Right ventricle myocardium inferior (tissue), 1 donor: ENCODE measurements at places on chromosomes 6 and 20.

DNA sequence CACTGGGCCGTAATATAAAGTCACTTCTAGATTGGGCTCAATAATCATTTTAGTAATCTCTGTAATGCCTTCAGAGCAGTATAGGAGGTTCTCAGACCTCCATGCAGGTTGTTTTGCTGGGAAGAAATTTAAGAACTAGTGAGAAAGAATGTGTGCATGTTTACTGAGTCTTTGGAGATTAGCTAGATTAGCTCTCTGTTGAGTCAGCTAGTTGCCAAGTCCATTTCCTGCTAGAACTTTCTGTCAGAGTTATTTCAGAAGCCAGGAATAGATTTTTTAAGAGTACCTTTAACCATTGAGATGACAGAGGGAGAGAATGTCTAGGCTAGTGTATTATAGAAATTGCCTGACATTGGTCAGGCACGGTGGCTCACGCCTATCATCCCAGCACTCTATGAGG lies 33.3 kb downstream of the ORC3 start:
- no peak for DNase-seq

- no peak for DNase-seq
These were observed 98.8 kb downstream of the MYLK4 start for GRCh38 chr6:2651961-2652360.

DNA sequence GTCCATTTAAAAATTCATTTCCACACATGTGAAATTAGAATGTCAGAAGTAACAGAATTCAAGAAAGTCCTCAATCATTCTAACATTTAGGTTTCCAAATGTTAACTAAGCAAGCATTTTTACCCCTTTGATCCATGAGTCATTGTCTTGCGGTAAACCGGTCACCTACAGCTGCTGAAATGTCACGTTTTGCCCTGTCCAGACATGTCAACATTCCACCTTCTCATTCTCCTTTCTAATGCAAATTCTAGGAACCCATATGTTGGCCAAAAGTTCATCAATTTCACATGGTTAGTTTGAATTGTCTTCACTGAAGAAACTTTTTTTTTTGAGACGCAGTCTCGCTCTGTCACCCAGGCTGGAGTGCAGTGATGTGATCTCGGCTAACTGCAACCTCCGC lies 117.2 kb downstream of the IPCEF1 start:
- DNase-seq = no peak

GRCh38 chr6:106591111-106591825 lies 38.0 kb downstream of the RTN4IP1 start:
- no peak for DNase-seq

GRCh38 chr6:151387175-151387970 lies 4.0 kb downstream of the ZBTB2 start:
- no peak for DNase-seq

- DNase-seq = no peak
These were observed 266.4 kb downstream of the HAO1 start for GRCh38 chr20:7673841-7674240.

DNA sequence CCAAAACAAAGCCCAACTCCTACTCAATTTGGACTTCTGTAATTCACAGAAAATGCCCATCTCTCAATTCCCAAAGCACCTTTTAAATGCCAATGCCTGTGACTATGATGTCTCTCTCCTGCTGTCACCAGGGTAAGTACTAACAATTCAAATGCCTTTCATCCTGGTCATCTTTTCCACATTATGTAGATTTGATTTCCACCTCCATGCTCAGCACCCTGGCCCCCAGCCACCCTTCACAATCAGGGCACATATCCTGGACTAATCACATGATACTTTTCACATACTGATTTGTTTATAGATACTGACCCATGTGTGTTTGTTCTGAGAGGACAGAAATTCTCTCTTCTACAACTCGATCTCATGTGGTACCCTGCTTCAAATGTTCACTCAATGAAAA lies 236.3 kb downstream of the PTPRK start:
- no peak for DNase-seq

GRCh38 chr6:126307849-126308248 lies 32.1 kb upstream of the CENPW start:
- no peak for DNase-seq

DNA sequence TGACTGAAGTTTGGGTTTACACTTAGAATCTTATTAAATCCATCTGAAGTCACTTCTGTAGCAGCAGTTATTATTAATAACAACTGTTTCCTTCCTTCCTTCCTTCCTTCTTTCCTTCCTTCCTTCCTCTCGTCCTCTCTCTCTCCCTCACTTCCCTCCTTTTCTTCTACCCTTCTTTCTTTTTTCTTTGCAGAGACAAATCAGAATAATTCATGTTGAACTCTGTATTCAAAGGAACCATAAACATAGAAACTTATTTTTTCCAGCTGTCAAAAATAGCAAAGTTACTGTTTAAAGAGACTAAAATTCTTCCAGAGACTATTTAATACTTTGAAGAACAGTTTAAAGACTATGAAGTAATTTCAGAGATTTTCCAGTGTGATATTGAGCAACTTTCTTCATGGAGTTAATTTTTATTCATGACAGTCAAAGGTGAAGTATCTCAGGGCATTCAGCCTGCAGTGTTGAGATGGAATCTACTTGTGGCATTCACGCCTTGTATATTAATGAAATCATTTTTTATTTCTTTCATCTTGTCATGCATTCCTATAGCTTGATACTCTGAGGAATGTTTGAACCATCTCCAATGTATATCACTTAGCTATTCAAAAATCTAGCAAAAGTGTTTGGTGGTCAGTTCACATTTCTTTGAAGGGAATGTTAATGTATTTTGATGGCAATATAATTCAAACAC lies 109.7 kb downstream of the BCAS1 start:
- no peak for DNase-seq

DNA sequence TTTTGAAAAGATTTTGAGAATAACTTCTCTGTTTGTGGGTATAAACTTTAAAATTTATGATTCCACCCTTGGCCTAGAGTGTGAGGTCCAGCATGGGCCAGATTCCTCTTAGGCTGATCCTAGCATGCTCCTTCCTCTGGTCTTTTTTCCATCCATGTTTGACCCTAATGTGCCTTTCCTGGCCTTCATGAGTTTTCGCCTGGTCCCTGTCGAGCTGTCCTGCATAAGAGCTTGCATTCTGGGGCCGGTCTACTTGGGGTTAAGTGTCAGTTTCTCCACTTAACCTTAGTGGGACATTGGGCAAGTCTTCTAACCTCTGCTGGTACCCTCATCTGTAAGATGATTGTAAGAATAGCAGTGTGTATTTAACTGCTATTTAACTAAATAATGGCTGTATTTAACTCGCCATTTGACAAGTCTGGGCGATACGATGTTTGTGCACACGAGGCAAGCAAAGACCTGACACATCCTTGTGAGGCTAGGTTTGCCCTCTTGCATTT lies 40.7 kb upstream of the TAGAP start:
- DNase-seq = no peak

- no peak for DNase-seq
These were observed 50.6 kb downstream of the TRAF3IP2 start for GRCh38 chr6:111555036-111555435.

GRCh38 chr6:113669606-113670005 lies 187.5 kb upstream of the MARCKS start:
- no peak for DNase-seq

GRCh38 chr6:163962627-163963117 lies 548.2 kb downstream of the QKI start:
- peak; percentile 78 for DNase-seq

DNA sequence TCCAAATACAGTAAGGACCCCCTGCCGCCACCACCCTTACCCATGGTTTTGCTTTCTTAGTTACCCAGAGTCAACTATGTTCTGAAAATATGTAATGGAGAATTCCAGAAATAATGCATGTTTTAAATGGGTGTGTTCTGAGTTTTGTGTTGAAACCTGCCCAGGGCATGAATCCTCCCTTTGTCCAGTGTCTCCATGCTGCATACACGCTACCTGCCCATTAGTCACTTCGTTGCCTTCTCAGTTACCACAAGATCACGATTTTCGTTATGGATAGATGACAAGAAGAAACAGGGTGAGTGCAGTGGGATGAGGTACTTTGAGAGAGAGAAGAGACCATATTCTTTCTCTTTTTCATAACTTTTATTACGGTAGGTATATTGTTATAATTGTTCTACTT lies 10.6 kb downstream of the FARS2 start:
- no peak for DNase-seq

DNA sequence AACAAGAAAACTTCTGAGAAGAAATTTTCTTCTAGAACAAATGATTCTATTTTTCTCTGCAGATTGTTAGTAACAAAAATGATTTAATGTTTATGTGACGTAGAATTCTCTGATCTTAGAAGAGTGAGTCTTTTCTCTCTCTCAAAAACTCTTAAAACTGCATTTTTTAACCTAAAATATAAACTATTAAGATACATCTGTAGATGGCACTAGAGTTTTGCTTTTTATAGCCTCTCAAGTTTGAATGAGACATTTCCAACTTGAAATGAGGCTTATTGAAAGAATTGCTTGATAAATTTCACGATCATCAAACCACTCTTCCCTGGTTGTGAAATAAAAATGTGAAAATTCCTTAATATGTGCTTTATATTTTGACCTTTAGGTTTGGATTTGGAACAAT lies 53.8 kb downstream of the PHF3 start:
- no peak for DNase-seq

DNA sequence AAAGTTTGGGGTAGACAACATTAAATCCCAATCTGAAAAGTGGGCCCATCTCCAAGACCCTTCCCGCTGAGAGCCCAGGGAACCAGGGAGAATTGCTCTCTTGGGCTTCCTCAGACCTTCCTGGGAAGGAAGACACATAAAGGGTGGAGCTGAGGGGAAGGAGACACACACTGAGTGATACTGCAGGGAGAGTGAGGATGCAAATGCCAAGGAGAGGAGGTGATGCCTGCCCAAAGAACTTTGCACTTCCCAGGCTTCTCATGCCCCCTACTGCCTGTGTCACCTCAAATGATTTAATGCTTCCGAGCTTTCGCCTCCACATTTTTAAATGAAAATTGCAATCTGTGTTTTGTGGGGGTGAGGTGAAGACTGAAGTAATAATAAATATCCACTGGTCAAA lies 7.5 kb upstream of the BTN2A1 start:
- DNase-seq = no peak

- no peak for DNase-seq
These were observed 10.0 kb upstream of the DUSP22 start for GRCh38 chr6:282177-282866.

DNA sequence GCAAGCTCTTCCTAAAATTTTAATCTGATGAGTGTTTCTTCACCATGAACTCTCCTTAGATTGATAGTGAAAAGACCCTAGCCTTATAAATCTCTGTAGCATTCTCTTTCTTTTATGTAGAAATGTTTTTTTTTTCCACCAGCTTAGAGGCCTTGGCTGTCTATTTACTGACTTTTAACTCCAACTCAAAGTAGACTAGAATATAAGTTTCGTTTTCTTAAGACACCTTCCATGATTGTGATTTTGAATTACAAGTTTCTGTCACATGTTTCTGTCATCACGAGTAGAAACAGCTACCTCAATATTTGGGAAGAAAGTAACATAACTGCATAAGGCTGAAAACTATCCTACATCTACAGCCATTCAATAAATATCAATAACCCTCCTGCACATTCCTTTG lies 17.8 kb downstream of the ADGRF4 start:
- no peak for DNase-seq

- peak; percentile 64 for DNase-seq
These were observed 2.3 kb downstream of the SLC2A4RG start for GRCh38 chr20:63741676-63742380.

GRCh38 chr6:169847901-169848311 lies 96.5 kb downstream of the ERMARD start:
- DNase-seq = no peak

DNA sequence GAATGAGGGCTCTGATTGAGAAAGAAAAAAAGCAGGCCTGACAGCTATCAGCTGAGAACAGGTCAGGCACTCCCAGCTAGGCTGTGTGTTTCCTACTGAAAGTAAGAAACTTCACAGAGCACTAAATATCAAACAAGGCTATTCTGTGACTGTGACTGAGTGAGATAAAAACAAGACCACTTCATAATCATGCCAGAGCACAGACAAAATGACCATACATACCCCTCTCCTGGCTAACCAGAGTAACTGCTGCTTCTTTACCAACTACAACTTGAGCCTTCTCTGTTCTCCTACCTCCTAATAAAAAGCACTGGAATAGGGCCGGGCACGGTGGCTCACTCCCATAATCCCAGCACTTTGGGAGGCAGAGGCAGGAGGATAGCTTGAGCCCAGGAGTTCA lies 6.8 kb upstream of the BTN1A1 start:
- DNase-seq = no peak

DNA sequence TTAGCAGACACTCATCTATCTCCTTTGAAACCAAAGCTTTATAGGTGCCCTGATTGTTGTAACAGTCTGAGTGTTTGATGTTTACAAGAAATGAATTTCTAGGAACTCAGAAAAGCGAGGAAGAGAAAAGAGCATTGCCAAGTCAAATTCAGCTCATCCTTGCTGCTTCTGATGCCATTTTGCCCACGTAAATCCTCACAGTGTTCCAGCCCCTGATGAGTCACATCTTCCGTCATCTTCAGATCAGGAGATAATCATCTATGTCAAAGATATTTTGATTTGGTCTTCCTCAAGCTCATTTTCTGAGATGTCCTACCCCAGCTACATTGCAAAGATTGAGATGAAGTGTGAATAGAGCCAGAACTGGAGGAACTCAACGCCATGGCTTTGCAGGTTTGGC lies 426.2 kb downstream of the BMP2 start:
- DNase-seq = no peak

- DNase-seq = peak; percentile 91
These were observed 12.6 kb downstream of the DYNLT1 start for GRCh38 chr6:158631678-158632537.

GRCh38 chr20:1267161-1267560 lies 1.1 kb downstream of the SNPH start:
- no peak for DNase-seq

- DNase-seq = no peak
These were observed 6.9 kb upstream of the VEGFA start for GRCh38 chr6:43762966-43763695.

DNA sequence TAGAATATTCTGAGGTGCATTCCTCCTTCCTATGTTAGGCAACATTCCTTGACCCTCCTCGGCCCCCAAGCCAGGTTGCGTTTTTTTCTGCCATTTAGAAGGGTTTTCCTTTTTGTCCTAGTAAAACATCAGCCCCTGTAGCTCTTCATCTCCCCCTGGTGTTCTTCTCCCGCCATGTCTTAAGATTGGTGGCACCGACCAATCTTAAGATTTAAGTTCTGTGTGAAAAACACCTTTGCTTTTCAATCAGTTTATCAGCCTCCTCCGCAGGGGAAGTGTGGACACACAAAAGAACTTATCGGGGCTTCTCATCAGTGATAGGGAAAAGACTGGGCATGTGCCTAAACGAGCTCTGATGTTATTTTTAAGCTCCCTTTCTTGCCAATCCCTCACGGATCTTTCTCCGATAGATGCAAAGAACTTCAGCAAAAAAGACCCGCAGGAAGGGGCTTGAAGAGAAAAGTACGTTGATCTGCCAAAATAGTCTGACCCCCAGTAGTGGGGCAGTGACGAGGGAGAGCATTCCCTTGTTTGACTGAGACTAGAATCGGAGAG lies 719 bp upstream of the EDN1 start:
- no peak for DNase-seq

GRCh38 chr20:40797425-40797824 lies 108.4 kb upstream of the MAFB start:
- no peak for DNase-seq
